Globus pallidus (tissue), 1 donor: ENCODE measurements at places on chromosomes 7 and 10.

DNA sequence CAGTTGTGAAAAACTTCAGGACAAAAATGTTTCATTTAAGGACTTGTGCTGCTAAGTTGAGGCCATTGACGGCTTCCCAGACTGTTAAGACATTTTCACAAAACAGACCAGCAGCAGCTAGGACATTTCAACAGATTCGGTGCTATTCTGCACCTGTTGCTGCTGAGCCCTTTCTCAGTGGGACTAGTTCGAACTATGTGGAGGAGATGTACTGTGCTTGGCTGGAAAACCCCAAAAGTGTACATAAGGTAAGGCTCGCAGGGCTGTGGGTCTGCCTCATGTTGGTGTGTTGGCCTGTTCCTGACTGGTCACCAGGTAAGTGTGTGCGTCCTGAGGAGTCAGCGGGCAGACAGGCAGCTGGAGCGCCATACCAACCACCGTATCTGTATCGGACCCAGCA is 17.9 kb downstream of the OGDH start:
- no peak for DNase-seq

DNA sequence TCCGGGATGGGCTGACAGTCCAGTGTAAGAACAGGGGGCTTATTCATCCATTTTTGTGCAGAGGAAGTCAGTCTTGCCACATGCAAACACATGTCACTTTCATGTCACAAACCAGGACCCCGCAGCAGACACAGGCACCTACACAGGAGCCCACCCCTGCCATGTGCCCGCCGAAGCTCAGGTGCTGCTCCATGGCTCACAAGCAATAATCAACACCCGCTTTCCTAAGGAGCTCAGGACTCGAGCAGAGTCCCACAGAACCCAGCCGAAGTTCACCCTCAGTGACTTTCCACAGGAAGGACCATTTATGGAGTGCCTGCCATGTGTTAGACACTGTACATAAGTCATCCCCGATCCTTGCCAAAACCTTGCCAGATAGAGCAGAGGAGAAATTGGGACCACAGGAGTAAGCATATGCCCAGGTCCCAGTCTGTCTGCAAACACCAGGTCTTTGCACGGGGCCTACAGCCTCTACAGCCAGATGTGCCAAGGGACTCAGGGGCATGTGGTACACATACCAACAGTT is 99.4 kb downstream of the EBF3 start:
- DNase-seq = no peak

- peak; percentile 20 for DNase-seq
Measured at GRCh38 chr10:21675157-21675796, 141.2 kb downstream of the MLLT10 start.

DNA sequence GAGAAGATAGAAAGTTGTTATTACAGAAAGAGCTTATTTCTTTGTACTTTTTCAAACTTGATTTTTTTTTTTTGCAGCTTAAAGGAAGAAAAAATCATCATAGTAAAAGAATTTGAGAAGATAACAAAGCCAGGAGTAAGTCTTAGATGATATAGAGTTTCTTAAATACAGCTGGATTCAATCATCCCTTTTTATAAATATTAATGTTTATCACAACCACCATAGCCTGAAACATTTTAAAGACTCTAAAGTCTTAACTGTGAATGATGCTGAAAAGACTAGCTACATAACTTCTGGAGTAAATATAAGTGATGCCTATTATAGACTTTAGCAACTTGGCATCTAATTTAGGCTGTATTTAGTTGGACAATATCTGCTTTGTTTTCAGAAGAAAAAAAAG is 54.8 kb upstream of the FGL2 start:
- DNase-seq = no peak

DNA sequence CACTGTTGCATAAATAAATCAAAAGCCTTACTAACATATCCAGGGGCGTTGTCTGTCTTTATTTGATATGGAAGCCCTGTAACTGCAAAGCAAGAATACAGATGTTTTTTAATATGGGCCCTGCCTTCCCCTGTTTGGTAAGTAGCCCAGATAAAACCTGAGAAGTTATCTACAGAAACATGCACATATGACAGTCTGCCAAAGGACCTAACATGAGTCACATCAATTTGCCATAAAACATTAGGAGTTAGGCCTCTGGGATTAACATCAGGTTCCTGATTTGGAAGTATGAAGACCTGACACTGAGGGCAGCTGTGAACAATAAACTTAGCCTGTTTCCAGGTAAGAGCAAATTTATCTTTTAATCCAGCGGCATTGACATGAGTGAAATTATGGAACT is 1588.8 kb downstream of the REEP3 start:
- DNase-seq = no peak
